MCF 10A (cell line): ENCODE measurements at places on chromosomes 7 and 10. TPM values are rescaled to one million over a fixed set of nuclear protein-coding genes. Genes with fewer than 3 reads are reported as not detected.

- peaks cover 6% of the 10 kb centered on the region for H3K36me3 ChIP-seq
- no peak for DNase-seq
- no peaks in the 10 kb centered on the region for H3K4me1 ChIP-seq
These were observed 46.8 kb downstream of the KCNH2 start for GRCh38 chr7:150931199-150931869.

The HOXA7 gene
- 0.29 and 0.44 TPM in 2 replicates for total RNA-seq

The SCART1 gene
- total RNA-seq, result 0.93 and 1.3 TPM in 2 replicates

- no peak overlapping the region for H3K4me3 ChIP-seq
- H3K27me3 ChIP-seq, result no peaks in the 10 kb centered on the region
- no peak overlapping the region for H3K27ac ChIP-seq
- peaks cover 9% of the 10 kb centered on the region for H3K4me1 ChIP-seq
- H3K36me3 ChIP-seq, result no peaks in the 10 kb centered on the region
- DNase-seq, result no peak
These were observed 19.3 kb downstream of the OR2F1 start for GRCh38 chr7:143973870-143974416.

DNA sequence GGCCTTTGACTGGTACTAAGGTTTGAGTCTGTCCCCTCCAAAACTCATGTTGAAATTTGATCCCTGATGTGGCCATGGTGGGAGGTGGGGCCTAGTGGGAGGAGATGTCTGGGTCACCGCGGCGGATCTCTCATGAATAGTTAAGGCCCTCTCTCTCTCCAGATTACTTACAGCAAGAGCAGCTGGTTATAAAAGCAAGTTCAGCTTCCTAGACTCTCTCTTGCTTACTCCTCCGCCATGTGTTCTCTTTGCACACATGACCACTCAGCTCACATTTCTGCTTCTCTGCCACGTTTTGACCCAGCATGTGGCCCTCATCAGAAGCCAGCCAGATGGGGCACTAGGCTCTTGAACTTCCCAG, 29.9 kb upstream of the ZMIZ1 start:
- peaks cover 41% of the 10 kb centered on the region for H3K27me3 ChIP-seq
- no peak overlapping the region for H3K4me3 ChIP-seq
- no peaks in the 10 kb centered on the region for H3K36me3 ChIP-seq
- H3K4me1 ChIP-seq, result no peaks in the 10 kb centered on the region
- H3K27ac ChIP-seq, result no peak overlapping the region

The TRUB1 gene
- 23.4 and 29.2 TPM in 2 replicates for total RNA-seq

The CCDC172 gene
- total RNA-seq, result not detected in 2 replicates

DNA sequence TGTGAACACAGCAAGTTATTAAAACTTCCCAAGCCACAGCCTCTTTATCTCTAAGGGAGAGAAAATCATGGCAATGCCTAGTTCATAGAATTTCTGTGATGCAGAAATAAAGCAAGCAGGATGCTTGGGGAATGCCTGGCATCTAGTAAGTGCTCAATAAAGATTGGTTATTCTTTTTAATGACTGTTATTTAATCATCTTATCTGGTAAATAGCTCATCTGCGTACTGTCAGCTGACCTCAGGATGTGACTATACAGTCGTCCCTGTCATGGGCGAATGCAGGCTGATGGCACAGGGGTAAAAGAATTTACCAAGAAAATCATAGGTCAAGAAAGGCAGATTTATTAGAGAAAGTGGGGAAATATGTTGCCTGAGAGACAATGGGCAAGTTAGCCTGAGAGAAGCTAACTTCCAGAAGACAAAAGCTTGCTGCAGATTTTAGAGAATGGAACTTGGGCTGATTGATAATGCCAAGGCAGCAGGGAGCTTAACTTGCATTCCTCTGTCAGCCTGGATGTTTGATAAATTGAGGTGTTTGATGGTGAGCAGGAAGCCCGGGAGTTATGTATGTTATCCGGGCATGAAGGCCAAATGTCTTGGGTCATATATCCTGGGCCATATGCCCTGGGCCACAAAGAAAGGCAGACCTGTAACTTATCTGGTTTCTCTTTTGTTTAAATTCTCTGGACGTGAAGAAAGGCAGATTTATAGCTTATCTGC, 126.0 kb downstream of the KCNMA1 start:
- peaks cover 39% of the 10 kb centered on the region for H3K4me1 ChIP-seq
- no peak overlapping the region for H3K27ac ChIP-seq
- H3K4me3 ChIP-seq, result no peak overlapping the region
- H3K36me3 ChIP-seq, result peaks cover 6% of the 10 kb centered on the region
- H3K27me3 ChIP-seq, result no peaks in the 10 kb centered on the region
- DNase-seq, result no peak

DNA sequence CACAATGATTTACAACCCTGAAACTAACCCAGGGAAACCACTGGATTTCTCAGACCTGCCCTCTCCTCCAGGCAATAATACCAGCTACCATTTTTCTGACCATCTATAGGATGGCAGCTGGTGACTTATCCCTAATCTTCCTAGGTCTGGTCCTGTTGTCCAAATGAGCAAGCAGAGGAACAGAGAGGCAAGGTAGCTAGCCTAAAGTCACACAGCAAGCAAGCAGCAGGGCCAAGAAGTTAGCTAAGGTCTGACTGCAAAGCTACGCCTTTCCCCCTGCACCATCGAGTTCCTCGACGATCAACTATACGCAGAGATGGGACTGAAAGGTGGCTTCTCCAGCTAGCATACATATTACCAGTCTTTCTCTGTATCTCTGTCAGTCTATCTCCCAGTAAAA, 25.3 kb downstream of the ATXN7L1 start:
- no peak overlapping the region for H3K27ac ChIP-seq
- no peaks in the 10 kb centered on the region for H3K4me1 ChIP-seq
- no peak overlapping the region for H3K4me3 ChIP-seq
- no peaks in the 10 kb centered on the region for H3K36me3 ChIP-seq

GRCh38 chr7:5230265-5231067, 40.4 kb downstream of the WIPI2 start:
- no peak overlapping the region for H3K4me3 ChIP-seq
- H3K36me3 ChIP-seq, result peaks cover 60% of the 10 kb centered on the region
- no peaks in the 10 kb centered on the region for H3K27me3 ChIP-seq
- no peak for DNase-seq
- no peak overlapping the region for H3K27ac ChIP-seq
- no peaks in the 10 kb centered on the region for H3K4me1 ChIP-seq

The HERPUD2 gene
- 28.1 and 29.0 TPM in 2 replicates for total RNA-seq

The HYAL4 gene
- total RNA-seq, result not detected in 2 replicates

DNA sequence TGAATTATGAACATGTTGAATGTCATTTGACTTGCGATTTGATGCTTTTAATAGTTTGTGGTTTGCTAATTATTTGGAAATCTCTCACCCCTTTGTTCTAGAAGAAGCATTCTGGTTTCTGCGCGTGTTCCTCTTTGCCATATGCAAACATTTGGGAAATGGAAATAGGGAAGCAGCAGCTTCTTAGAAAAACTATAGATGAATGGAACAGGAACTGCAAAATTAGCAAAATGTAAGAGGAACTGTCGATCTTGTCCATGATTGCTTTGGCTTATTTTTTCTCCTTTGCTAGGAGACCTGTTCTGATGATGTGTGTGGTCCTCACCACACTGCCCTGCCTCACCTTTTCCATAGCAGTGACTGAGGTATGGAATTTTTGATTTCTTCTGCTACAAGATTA, 19.0 kb downstream of the TMEM236 start:
- no peak overlapping the region for H3K27ac ChIP-seq
- H3K27me3 ChIP-seq, result no peaks in the 10 kb centered on the region
- H3K36me3 ChIP-seq, result no peaks in the 10 kb centered on the region
- no peak overlapping the region for H3K4me3 ChIP-seq
- DNase-seq, result no peak
- H3K4me1 ChIP-seq, result no peaks in the 10 kb centered on the region

DNA sequence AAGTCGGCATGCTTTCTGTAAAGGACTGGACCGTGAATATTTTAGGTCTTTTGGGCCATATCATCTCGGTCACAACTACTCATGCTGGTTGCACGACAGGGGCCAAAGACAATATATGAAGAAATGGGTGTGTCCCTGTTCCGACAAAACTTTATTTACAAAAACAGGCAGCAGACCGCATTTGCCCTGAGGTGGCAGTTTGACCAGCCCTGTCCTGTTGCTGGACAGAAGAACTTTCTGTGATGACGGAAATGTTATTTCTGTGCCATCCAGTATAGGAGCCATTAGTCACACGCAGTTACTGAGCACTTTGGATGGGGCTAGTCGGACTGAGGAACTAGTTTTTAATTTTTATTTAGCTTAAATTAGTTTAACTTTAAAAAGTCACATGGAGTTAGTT, 112.8 kb upstream of the CARD11 start:
- peak; percentile 75 for DNase-seq
- H3K27ac ChIP-seq, result no peak overlapping the region
- H3K27me3 ChIP-seq, result no peaks in the 10 kb centered on the region
- no peak overlapping the region for H3K4me3 ChIP-seq
- no peaks in the 10 kb centered on the region for H3K36me3 ChIP-seq
